ENCODE measurements at places on chromosomes 12 and 14. TPM values are rescaled to one million over a fixed set of nuclear protein-coding genes. Genes with fewer than 3 reads are reported as not detected.

NFATC4 gene
- total RNA-seq = 11.9 TPM

SVOP gene
- total RNA-seq = 0.52 TPM

- peaks cover 7% of the 10 kb centered on the region for H3K4me1 ChIP-seq
- no peak overlapping the region for H3K4me3 ChIP-seq
- H3K27ac ChIP-seq = no peak overlapping the region
- DNase-seq = no peak
- no peaks in the 10 kb centered on the region for H3K27me3 ChIP-seq
- H3K36me3 ChIP-seq = no peaks in the 10 kb centered on the region
Observed at GRCh38 chr14:89454996-89455395, 38.0 kb upstream of the FOXN3 start.

- no peak overlapping the region for H3K4me3 ChIP-seq
- H3K36me3 ChIP-seq = no peaks in the 10 kb centered on the region
- H3K4me1 ChIP-seq = peaks cover 54% of the 10 kb centered on the region
- H3K27me3 ChIP-seq = no peaks in the 10 kb centered on the region
Observed at GRCh38 chr14:101963656-101964296, 597 bp upstream of the DYNC1H1 start.

GNB3 gene
- total RNA-seq = 0.33 TPM

ARID2 gene
- 19.1 TPM for total RNA-seq

REP15 gene
- total RNA-seq = 2.0 TPM

GRCh38 chr12:132428936-132429601, 60.9 kb upstream of the FBRSL1 start:
- H3K4me1 ChIP-seq = peaks cover 69% of the 10 kb centered on the region
- H3K36me3 ChIP-seq = no peaks in the 10 kb centered on the region
- peak; percentile 95 for DNase-seq
- H3K27me3 ChIP-seq = no peaks in the 10 kb centered on the region

DNA sequence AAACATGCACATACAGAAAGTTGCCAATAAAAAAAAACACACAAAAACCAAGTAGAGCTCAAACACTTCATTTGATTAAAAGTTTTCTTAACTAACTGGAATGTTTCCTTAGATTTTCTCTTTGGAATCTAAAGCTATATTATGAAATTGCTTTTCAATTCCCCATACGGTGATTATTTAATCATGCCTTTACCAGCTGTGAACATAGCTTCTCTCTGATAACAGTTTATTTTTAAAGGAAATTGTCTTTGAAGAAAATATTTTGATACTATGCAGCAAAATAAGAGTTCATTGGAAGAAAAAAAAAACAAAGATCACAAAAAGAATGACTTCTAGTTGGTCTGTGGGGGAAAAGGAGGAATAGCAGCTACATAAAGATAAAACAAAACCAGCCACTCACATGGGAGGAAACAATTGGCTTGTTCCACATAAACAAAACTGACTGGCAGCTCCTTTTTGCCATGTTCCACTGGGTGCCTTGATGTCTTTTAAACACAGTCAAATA, 71.4 kb downstream of the BMP4 start:
- no peaks in the 10 kb centered on the region for H3K36me3 ChIP-seq
- H3K27ac ChIP-seq = no peak overlapping the region
- no peak for DNase-seq

- peaks cover 5% of the 10 kb centered on the region for H3K4me1 ChIP-seq
- no peak overlapping the region for H3K4me3 ChIP-seq
- no peak overlapping the region for H3K27ac ChIP-seq
- DNase-seq = no peak
- H3K27me3 ChIP-seq = no peaks in the 10 kb centered on the region
Observed at GRCh38 chr12:3515506-3515905, 24.5 kb downstream of the PRMT8 start.

GRCh38 chr12:69875416-69875935, 50.4 kb downstream of the MYRFL start:
- no peaks in the 10 kb centered on the region for H3K27me3 ChIP-seq
- H3K36me3 ChIP-seq = no peaks in the 10 kb centered on the region
- H3K4me3 ChIP-seq = no peak overlapping the region
- H3K4me1 ChIP-seq = peaks cover 8% of the 10 kb centered on the region
- DNase-seq = no peak
- H3K27ac ChIP-seq = no peak overlapping the region

GRCh38 chr12:20128928-20129327, 239.4 kb upstream of the PDE3A start:
- H3K4me1 ChIP-seq = no peaks in the 10 kb centered on the region
- no peak overlapping the region for H3K4me3 ChIP-seq
- H3K27me3 ChIP-seq = no peaks in the 10 kb centered on the region
- no peak overlapping the region for H3K27ac ChIP-seq
- no peaks in the 10 kb centered on the region for H3K36me3 ChIP-seq

All from body of pancreas (tissue), 4 donors.